ENCODE measurements at places on chromosomes 2 and 18.
A peak's percentile ranks its signal among the peaks of the same experiment; 100 is the strongest.

- no peak for DNase-seq
Observed at GRCh38 chr2:5660591-5660990, 31.6 kb upstream of the SOX11 start.

- peak; percentile 35 for DNase-seq
Observed at GRCh38 chr2:6934758-6935651, 17.8 kb downstream of the RNF144A start.

GRCh38 chr18:13455471-13455870 is 236.9 kb downstream of the LDLRAD4 start:
- no peak for DNase-seq

DNA sequence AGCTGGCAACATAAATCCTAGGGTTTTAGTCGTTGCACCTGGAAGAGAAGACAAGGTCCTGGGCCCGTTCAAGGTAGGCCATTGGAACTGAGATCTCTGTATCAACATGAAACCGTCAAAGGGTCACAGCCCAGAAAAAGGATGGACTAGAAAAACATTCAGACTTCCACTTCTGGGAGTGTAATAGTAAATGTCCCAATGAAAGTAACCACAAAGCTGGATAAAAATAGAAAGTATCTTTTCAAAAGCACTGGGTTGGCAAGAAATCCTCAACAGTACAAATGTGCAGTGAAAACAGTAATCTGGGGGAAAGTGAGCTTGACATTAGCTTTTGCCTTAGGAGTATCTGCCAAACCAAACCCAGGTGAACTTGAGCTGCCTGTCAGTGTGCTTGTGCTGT is 12.9 kb downstream of the CGREF1 start:
- DNase-seq: no peak

DNA sequence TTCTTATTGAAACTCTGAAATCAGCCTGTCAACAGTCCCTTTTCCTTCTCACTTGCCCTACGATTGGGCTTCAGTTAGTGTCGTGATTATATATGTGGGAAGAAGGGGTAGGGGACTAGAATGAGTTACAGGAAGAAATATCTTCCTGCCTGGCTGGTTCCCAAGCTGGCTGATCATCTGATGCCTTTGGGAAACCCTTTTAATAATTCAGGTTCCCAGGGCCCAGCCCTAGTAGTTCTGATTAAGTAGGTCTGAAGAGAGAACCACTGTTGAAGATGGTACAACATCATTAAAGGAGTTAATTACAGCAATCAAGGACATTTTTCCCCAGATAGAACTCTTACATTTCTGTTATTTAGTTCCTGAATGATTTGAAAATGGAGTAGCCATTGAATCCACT is 110.1 kb upstream of the EML6 start:
- no peak for DNase-seq

DNA sequence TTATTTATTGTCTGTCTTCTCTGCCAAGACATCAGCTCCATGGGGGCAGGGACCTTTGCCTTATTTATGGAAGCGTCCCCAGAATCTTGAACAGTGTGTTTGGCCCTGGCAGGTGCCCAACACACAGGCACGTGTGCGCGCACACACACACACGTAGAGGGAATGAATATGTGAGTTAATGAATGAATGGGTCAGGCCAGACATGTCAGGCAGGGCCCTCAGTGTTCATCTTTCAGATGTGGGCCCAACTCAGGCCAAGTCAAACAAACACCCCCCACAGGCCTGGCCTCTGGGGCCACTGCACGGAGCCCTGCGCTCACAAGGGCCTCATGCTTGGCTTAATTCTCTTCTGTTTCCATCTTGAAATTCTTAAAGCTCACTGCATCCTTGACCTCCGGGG is 54.1 kb downstream of the DYSF start:
- no peak for DNase-seq

- no peak for DNase-seq
Observed at GRCh38 chr2:121152861-121153260, 132.1 kb downstream of the TFCP2L1 start.

GRCh38 chr18:28178720-28179119 is 1.8 kb upstream of the CDH2 start:
- DNase-seq: no peak

- DNase-seq: no peak
Observed at GRCh38 chr2:238869-239268, 25.0 kb downstream of the SH3YL1 start.

GRCh38 chr18:65365245-65365980 is 385.4 kb upstream of the CDH7 start:
- no peak for DNase-seq

DNA sequence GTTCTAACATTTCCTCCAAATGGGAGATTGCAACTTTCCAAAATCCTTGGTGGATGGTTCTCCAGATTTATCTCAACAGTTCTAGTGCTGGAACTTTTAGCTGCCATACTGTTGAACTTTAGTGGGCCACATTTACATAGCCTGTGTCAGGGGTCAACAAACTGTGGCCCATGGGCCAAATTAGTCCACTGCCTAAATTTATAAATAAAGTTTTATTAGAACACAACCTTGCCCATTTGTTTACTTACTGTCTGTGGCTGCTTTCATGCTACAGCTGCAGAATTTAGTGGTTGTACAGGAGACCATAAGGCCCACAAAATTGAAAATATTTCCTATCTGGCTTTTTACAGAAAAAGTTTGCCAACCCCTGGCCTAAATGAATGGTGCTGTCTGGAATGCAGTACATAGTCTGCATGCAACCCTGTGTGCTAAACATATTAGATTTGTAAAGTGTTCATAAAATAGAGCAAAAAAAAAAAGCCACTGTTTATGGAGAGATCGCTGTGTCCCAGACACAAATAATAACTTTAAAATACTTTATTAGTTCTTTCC is 30.3 kb downstream of the MGAT5 start:
- DNase-seq: no peak

DNA sequence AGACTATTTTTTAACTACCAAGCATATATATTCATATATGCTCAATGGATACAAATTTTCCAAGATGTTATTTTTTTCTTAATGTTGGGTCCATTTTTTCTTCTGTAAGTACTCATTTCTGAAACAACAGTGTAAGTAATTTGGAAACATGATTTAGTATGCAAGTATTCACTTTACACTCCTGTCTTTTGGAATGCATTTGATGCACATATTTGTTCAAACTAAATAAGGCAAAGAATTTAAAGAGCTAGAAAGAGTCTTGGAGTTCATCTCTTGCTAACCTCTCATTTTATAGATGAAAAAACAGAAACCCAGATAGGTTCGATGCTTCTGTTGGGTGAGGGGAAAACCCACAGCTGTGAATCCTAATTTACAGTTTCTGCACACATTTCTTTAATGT is 439.5 kb upstream of the RAB12 start:
- no peak for DNase-seq

- DNase-seq: peak; percentile 36
Observed at GRCh38 chr2:27667446-27667845, 3.8 kb downstream of the SLC4A1AP start.

DNA sequence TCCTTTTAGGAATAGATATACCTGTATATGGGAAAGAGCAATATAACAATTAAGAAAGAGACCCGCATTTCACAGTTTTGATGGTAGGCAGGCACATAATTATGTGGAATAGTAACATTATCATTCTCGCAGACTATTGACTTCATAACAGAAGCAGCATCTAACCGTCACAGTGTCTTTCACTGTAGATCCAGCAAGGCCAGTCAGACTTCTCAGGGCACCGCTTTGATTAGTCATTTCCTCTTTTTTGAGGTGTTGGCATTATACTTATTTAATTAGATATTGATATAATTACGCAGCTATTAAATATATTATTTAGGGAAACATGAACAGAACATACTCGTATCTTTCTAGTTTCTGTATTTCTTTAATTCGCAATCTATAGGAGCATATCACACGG is 176.4 kb downstream of the NAPG start:
- DNase-seq: no peak

GRCh38 chr18:8794156-8794933 is 89.0 kb downstream of the MTCL1 start:
- DNase-seq: no peak

DNA sequence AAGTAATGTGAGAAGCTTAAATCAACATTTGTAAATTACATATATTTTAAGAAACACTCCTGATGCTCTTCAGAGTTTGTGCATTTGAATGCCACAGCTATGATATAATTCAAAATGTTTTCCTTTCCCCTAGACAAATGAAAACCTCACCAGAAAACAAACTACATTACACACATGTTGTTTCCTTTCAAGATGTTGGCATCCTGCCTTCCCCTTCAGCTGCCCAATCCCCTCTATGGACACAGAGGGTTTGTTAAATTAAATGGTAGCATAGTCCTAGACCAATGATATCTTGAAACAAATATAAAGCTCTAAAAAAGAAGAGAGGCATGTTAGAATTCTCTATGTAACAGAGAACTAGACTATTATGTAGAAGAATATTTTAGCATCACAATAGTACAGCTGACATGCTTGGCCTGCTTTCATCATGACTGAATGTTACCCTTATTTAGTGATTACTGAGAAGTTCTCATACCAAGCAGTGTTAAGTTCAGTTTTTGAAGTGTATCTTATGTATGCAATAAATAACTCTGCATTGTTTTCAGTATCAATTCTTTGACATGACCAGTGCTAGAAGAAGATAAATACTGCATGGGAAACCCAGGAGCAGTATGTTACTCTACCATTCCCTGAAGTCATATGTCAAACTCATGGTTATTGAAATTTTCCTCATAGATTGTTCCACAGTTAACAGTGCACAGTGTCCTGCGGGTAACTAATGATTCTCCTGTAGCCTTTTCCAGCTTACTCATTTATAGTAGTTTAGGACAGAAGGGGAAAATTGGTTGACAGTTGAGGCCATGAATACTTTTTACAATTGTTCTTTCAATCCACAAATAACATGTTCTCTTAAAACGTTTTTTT is 316.3 kb upstream of the KCNJ3 start:
- no peak for DNase-seq

GRCh38 chr2:101515477-101515876 is 40.6 kb upstream of the RFX8 start:
- no peak for DNase-seq

- DNase-seq: no peak
Observed at GRCh38 chr2:146527166-146527565, 1317.7 kb upstream of the ACVR2A start.

- no peak for DNase-seq
Observed at GRCh38 chr2:222270396-222270795, 28.4 kb downstream of the PAX3 start.

DNA sequence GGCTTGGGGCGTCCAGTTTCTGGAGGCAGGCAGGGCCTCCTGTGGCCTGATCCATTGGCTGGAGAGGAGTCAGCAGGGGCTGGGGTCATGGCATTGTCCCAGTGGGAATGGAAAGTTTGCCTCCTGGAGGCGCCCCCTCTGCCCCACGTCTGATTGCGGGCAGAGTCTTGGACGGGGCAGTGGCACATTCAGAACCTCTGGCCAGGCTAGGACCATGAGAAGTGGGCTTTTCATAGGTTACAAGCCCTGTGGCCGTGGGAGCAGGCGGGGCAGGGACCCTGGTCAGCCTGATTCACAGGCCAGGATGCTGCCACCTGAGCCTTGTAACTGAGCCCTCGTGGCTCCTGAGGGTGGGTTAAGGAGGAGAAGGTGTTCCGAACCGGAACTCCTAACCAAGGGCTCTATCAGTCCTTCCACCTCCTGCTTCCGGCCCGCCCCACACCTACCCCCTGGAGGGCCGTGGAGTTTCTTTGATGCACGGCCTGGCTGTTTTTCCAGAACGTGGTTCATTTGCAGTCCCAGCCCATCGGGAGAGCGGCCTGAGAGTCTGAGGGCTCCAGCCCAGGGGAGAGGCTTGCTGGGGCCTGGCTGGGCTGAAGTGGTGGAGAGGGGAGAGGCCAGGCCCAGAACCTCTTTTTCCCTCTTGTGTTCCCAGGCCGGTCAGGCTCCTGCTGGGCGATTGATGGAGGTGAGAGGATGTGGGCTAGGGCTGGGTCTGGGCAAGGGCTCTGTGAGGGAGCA is 43.9 kb upstream of the PLB1 start:
- no peak for DNase-seq

DNA sequence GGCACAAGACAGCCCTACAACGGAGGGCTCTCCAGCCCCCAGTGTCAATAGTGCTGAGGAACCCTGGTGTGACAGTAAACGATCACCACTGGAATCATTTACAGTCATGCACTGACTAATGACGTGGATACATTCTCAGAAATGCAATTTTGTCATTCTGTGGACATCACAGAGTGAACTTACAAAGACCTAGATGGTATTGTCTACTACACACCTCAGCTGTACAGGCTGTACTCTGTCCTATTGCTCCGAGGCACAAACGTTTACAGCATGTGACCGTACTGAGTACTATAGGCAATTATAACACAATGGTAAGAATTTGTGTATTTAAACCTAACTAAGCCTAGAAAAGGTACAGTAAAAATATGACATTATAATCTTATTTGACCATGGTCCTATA is 67.2 kb downstream of the CD8B2 start:
- DNase-seq: no peak

- DNase-seq: no peak
Observed at GRCh38 chr18:51098082-51098481, 68.1 kb downstream of the SMAD4 start.

- DNase-seq: no peak
Observed at GRCh38 chr18:45976974-45977373, 9.8 kb upstream of the EPG5 start.

GRCh38 chr2:182638667-182639066 is 77.4 kb upstream of the DNAJC10 start:
- no peak for DNase-seq

DNA sequence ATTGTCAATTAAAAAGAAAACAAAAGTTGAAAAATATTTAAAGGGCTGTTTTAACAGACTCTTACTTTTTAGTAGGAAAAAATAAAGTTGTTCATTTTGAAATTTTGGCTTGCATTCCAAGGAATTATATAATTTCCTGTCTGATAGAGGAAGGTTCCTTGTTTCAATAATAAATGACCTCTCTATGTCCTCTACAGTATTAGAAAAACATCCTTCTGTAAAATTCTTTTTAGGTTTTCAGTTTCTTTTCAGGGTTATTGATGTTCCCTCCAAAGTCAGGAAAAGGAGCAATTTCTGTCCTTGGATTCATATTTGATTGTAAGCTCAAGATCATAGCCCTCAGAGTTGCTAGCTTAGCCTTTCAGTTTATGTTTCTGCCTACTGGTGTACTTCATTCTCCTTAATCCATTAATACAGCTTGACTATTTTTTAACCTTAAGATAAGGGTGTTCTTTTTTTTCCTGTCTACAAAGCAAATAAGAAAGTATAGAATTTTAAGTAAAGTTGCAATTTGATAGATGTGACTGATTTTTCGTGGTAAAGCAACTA is 125.2 kb upstream of the COL3A1 start:
- DNase-seq: no peak

DNA sequence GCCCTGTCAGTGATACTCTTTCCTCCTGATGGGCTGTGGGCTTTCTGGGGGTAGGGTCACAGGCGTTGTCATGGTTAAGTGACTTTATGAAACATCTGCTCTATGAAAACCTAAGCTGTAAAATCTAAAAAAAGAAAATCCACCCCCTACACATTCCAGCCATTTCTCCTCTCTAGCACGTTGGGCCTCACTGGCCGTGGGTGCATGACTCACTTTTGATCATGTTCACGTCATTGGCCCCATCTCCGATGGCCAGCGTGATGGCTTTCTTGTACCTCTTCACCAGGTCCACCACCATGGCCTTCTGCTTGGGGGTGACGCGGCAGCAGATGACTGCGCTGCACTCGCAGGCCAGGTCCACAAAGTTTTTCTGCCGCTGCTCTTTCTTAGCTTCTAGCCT is 39.3 kb upstream of the NARS1 start:
- no peak for DNase-seq

All from suppressor macrophage treated with lipopolysaccharide for 4 hours (primary cell).